ENCODE measurements at places on chromosomes 5 and 9. TPM values are rescaled to one million over a fixed set of nuclear protein-coding genes. Genes with fewer than 3 reads are reported as not detected.

The ASPN gene
- 0.09 TPM for polyA plus RNA-seq

The SLC4A9 gene
- not detected for polyA plus RNA-seq

The TTC16 gene
- 0.02 TPM for polyA plus RNA-seq

The VLDLR gene
- polyA plus RNA-seq, result 8.3 TPM

The PHYHD1 gene
- polyA plus RNA-seq, result 10.0 TPM

The ELAVL2 gene
- polyA plus RNA-seq, result not detected

The FAM221B gene
- not detected for polyA plus RNA-seq

The SH2D3C gene
- polyA plus RNA-seq, result 0.24 TPM

The TRIM36 gene
- 0.10 TPM for polyA plus RNA-seq

The SHC3 gene
- polyA plus RNA-seq, result 4.5 TPM

The AGGF1 gene
- 8.4 TPM for polyA plus RNA-seq

The LCN12 gene
- polyA plus RNA-seq, result 0.12 TPM

All from IMR-90 (cell line).